ENCODE measurements at places on chromosomes 5 and 9.
A peak's percentile ranks its signal among the peaks of the same experiment; 100 is the strongest.

DNA sequence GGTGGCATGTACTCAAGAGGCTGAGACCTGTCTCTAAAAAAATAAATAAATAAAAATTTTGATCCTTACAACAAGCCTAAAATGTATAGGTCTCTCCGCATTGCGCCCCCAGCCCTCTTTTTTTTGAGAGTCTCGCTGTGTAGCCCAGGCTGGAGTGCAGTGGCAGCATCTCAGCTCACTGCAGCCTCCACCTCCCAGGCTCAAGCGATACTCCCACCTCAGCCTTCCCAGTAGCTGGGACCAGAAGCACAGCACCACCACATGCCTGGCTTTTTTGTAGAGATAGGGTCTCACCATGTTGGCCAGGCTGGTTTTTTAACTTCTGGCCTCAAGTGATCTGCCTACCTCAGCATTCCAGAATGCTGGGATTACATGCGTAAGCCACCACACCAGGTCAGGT lies 2.2 kb upstream of the GARIN3 start:
- DNase-seq = no peak

- no peak for DNase-seq
Observed at GRCh38 chr5:91898898-91899297, 515.8 kb upstream of the ARRDC3 start.

- DNase-seq = no peak
Observed at GRCh38 chr9:38066914-38067858, 1.8 kb downstream of the SHB start.

- peak; percentile 70 for DNase-seq
Observed at GRCh38 chr9:124210697-124211096, 47.1 kb upstream of the NEK6 start.

DNA sequence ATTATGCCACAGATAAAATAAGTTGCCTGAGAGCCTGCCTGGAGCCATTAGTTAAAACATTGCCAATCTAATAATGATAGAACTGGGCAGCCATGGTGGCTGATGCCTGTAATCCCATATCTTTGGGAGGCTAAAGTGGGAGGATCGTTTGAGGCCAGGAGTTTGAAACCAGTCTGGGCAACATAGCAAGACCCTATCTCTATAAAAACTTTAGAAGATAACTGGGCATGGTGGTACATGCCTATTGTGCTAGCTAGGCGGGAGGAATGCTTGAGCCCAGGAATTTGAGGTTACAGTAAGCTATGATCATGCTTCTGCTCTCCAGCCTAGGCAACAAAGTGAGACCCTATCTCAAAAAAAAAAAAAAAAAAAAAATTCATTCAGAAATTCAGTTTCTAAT lies 52.6 kb downstream of the RAI14 start:
- no peak for DNase-seq

GRCh38 chr5:4661836-4662235 lies 478.3 kb upstream of the ADAMTS16 start:
- peak; percentile 58 for DNase-seq

DNA sequence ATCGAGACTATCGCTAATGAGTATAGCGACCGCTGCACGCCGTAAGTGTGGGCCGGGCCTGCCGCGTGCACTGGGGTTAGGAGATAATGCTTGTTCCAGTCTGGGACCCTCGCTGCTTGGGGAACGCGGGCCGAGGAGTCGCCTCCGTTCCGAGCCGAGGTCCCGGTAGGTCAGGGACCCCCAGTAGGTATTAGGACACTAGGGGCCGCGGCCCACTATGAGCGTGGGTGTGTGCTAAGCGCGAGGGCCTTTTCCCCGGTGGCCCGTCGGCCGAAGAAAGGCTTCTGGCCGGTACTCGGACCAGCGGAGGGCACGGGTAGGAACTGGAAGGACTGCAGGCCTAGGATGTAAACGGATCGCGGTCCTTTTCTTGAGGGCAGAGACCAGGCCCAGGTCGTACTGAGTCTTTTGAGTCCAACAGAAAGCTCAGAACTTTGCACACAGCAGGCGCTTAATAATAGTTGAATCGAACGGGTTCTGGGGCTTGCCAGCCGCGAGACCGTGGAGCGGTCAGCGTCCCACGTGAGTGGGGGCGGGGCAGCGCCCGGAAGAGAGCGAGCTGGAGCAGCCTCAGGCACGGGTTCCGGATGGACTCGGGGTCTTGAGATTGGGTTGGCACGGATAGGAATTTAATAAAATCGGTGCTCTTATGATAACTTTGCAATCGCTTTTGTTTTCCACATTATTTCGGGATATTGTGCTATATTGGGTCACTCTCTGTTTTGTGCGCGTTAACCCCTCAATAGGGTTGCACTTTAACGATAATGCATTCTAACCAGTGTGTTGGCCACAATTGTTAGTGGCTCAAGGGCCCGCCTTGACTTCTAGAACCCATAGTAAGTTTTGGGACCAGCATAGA lies 733 bp downstream of the HSPA4 start:
- DNase-seq = peak; percentile 39

- no peak for DNase-seq
Observed at GRCh38 chr5:5139777-5140478, at the start of gene ADAMTS16. TSS of gene ADAMTS16 (plus strand) at chr5:5140330. CDS start at chr5:5140468, 138 bp downstream.

- no peak for DNase-seq
Observed at GRCh38 chr5:181235689-181236366, 7.9 kb downstream of the RACK1 start.

- DNase-seq = peak; percentile 93
Observed at GRCh38 chr5:180071531-180072255, at the start of gene RNF130. TSS of gene RNF130 (minus strand) at chr5:180071759. CDS start at chr5:180071702, 57 bp downstream.

DNA sequence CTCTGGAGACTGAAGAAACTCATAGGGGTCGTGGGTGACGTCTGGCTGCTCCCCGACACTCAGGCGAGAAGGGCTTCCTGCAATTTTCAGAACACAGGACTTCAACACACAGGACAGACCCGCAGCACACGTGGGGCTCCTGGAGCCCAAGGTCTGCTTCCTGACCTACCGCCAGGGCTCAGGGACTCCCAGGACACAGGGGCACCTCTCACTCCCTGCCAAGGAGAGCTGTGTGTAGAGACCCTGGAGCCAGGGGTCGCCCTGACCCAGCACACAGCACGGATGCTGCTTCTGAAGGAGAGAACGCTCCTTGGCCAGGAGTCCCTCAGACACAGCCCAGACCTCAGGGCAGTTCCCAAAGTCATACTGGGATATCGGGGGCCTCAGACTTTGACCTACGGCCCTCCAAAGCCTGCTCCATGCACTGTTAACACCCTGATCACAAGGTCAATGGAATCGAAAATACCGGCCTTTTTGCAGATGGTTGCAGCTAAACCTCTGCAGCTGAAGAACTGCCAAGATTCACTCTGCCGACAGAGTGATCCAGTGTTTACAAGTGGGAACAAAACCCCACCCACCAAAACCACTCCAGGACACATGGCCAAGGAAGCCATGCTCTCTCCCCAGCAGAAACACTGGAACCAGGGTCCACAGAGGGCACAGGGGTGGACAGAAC lies 13.8 kb upstream of the ZDHHC11 start:
- no peak for DNase-seq

DNA sequence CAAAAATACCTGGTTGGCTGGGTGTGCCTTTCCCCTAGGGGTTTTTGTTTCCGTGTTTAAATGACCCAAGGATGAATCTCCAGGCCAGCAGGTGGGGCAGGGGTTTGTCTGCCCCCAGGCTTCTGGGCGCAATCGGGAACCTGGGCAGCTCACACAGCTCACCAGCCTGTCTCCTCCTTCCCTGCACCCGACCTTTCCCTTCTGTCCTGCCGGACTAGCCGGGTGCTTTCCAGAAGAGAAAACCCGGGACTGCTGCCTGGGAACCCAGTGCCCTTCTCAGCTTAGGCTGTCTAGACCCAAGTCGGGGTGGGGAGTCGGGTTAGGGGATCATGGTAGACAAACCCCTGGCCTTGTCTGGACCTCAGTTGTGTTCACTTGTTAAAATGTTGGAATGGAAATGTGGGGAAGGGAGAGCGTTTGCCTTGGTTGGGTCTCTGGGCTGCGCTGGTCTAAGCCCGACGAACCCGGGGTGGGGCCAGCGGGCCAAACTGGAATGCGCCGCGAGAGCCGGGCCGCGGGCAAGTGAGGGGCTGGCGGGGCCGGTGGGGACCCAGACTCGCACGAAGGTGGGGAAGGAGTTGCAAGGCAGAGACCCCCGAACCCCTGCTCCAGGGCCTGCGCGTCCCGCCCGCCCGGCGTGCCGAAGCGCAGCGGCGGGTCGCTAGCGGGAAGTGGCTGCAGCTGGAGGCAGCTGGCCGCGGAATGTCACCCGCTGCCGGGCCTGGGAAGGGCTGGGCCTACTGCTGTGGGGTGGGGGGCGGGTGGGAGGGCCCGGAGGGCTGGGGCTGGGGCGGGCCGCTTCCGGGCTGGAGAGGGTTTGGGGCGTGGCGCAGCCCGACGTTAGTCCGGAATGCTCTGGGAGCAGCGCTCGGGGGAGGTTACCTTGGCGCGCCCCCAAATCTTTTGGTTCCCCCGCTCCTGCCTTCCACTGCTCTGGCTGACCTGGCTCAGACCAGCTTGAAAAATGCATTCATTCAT lies 84.6 kb downstream of the DAB2IP start:
- peak; percentile 49 for DNase-seq

DNA sequence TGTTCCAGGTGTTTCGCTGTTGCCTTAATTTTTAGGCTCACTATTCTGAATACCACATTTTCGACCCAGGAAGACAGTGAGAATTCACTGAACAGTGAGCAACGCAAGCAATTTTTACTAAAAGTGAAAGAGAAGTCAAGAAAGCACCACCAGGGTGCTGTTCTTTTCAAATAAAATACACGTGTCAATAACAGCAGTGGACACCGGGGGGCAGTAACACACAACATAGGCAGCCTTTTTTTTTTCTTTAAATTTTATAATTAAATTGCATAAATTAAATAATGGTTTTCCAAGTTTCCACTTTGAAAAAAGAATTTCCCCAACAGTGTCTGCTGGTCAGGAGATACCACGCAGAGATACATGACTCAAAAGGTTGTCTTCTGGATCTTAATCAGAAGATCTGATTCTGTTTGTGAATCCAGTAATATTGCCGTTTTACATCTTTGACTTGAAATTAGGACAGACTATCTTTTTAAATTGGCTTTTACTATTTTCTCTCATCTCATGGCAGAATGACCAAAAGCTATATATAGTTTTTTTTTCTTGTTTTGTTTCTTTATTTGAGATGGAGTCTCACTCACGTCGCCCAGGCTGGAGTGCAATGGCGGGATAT lies 47.1 kb upstream of the SH3GL2 start:
- peak; percentile 43 for DNase-seq

- DNase-seq = peak; percentile 19
Observed at GRCh38 chr5:92944903-92945604, 636.0 kb downstream of the NR2F1-AS1 start.

- no peak for DNase-seq
Observed at GRCh38 chr5:1414311-1415058, 30.8 kb downstream of the SLC6A3 start.

GRCh38 chr9:3036333-3036700 lies 192.4 kb upstream of the PUM3 start:
- DNase-seq = no peak

- peak; percentile 35 for DNase-seq
Observed at GRCh38 chr5:143338658-143339366, 64.7 kb downstream of the NR3C1 start.

DNA sequence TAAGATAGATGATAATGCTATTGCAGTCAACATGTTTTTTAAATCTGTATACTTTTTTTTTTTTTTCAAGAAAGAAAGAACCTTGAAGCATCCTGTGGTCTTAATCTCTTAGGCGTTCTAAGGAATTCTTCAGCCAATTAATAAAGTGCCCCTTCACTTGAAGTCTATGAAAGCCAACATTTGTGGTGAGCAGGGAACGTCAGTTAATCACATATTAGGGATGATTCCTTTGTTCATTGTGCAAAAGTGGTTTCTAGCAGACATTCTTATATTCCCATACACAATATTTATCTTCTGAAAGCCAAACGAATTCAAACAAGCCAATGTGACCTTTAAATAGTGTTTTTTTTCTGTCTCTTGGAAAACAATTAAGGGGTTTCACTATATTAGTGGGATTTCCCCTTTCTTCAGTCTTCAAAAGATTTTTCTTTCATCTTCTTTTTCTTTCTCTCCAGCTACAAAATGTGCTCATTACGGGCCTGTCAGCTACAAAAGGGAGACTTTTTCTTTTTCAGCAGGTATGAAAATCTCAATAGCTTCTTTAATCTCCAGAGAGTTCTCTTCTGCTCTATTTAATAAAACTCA lies 40.1 kb downstream of the TMEM167A start:
- no peak for DNase-seq

DNA sequence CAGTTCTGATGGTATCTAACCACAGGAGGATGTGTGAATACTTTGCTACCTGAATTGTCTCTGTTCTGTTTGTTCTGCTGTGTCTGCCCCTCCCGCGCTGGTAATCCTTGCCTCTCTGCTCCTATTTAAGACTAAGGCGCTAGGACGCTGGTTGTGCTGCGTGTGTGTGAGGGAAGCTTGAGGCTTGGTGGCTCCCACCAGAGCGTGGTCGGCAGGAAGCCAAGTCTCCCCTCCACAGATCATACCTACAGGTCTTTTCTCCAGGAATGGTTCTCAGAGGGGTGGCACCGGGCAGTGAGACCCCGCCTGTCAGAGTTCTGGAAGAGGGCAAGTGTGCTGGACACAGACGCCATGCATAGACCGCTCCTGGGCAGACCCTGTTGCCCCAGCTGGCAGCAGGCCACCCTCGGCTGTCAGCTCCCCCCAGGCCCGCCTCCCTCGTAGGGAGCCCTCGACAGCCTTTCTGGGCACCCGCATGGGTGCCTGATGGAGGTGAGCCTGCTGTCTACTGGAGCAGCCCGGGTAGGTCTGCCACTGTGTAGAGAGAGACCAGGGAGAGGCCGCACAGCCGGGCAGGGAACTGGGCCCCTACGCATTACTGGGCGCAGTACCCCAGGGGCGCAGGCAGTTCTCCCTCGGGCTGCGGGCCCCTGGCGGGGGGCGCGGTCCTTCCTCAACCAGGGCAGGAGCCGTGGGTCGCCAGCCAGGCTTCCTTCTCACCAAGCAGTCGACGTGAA lies 53.4 kb upstream of the ROR2 start:
- no peak for DNase-seq

DNA sequence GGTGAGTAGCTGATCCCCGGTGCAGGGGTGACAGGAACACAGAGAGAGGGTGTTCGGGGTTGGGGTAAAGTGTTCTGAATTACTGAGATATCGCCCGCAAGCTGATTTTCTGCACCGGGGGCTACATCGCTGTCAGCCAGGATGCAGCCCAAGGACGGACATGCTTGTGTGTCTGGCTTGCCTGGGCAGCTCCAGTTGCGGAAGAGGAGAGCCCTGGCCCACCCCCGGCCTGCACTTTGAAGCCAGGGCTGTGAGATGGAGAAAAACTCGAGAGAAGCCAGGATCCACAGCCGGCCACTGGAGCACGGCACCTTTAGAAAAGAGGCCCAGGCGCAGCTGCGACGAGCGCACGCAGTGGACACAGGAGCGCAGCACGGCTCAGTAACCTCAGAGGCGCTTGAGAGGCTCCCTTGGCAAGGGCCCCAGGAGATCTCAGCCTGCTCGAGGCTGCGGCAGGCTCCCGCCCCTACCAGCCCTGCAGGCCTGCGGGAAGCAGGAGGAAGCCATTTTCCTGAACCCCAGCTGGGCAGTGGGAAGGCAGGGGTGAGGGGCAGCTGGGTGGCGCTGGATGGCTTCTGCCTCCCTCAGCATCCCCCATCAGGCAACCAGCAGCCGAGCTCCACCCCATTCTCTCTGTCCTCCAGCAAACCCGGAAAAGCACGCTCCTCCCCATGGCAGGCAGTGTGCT lies 59.2 kb downstream of the C9orf50 start:
- peak; percentile 39 for DNase-seq
